Lung (tissue), 17 donors: ENCODE measurements at places on chromosomes 6 and 20. TPM values are rescaled to one million over a fixed set of nuclear protein-coding genes. Genes with fewer than 3 reads are reported as not detected.

- H3K27me3 ChIP-seq, result no peaks in the 10 kb centered on the region
- no peaks in the 10 kb centered on the region for H3K36me3 ChIP-seq
- no peak overlapping the region for H3K27ac ChIP-seq
- peak; percentile 9 for DNase-seq
- peaks cover 10% of the 10 kb centered on the region for H3K4me1 ChIP-seq
Observed at GRCh38 chr20:24836041-24836533, 113.0 kb upstream of the CST7 start.

GFOD1 gene
- polyA plus RNA-seq, result 4.0 TPM

- H3K4me1 ChIP-seq, result peaks cover 23% of the 10 kb centered on the region
- H3K36me3 ChIP-seq, result no peaks in the 10 kb centered on the region
- no peak overlapping the region for H3K27ac ChIP-seq
- H3K4me3 ChIP-seq, result no peak overlapping the region
- no peaks in the 10 kb centered on the region for H3K27me3 ChIP-seq
- DNase-seq, result no peak
Observed at GRCh38 chr20:4369119-4369797, 352.5 kb upstream of the PRND start.

ELOVL4 gene
- 0.22 TPM for polyA plus RNA-seq

DNA sequence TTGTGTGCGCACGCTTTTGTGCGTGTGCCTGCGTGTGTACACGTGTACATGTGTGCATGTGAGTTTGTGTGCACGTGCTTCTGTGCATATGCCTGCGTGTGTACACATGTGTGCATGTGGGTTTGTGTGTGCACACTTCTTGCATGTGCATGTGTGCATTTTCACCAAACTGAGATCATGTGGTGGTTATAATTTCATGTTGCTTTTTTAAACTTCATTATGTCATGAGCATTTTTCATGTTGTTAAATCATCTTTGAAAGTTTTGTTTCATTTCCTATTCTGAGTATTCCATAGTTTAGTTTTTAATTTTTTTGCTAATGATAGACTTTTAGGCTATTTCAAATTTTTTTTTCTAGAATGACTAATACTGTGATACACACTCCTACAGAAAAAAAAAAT lies 6.4 kb upstream of the CST3 start:
- H3K27me3 ChIP-seq, result no peaks in the 10 kb centered on the region
- no peaks in the 10 kb centered on the region for H3K36me3 ChIP-seq
- H3K27ac ChIP-seq, result no peak overlapping the region
- H3K4me3 ChIP-seq, result no peak overlapping the region

DNA sequence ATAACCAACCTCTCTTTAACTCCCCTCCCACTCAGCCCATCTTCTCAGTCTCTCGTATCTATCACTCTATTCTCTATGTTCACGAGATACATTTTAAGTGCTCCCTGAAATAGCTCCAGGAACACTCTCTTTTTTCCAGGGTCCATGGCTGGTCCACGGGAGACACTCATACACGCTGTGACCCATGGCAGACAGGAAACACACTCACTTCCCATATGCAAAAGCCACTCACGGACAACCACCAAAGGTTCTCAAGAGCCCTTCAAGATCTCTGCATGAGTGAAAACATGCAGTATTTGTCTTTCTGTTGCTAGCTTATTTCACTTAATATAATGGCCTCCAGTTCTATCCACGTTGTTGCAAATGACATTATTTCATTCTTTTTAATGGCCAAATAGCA lies 71.4 kb upstream of the PCSK2 start:
- no peak for DNase-seq
- no peaks in the 10 kb centered on the region for H3K4me1 ChIP-seq

GHRH gene
- polyA plus RNA-seq, result not detected

BEND6 gene
- polyA plus RNA-seq, result 0.23 TPM

DNA sequence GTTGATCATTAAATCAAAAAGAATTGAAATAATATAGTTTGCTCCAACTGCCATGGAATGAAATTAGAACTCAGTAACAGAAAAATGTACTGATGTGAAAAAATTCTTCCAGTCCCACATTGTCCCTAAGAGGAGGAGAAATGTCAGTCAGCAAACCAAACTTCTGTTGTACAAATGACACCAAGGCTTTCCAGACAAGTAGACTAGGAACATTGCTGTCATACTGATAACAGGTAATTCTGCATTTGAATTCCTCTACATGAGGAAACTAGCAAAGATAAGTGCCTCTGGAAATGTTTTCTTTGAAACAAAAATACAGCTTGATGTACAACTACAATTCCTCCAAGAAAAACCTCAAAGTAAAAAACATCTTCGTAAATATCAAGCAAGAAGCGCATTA lies 90.2 kb downstream of the HIVEP1 start:
- no peak overlapping the region for H3K4me3 ChIP-seq
- H3K36me3 ChIP-seq, result no peaks in the 10 kb centered on the region
- H3K4me1 ChIP-seq, result no peaks in the 10 kb centered on the region
- no peak overlapping the region for H3K27ac ChIP-seq

TRDN gene
- 0.04 TPM for polyA plus RNA-seq

LZTS3 gene
- 12.4 TPM for polyA plus RNA-seq

GRCh38 chr6:35202066-35202546 lies 11.7 kb upstream of the SCUBE3 start:
- no peaks in the 10 kb centered on the region for H3K4me1 ChIP-seq
- no peak overlapping the region for H3K4me3 ChIP-seq
- no peak overlapping the region for H3K27ac ChIP-seq
- peaks cover 6% of the 10 kb centered on the region for H3K27me3 ChIP-seq

DNA sequence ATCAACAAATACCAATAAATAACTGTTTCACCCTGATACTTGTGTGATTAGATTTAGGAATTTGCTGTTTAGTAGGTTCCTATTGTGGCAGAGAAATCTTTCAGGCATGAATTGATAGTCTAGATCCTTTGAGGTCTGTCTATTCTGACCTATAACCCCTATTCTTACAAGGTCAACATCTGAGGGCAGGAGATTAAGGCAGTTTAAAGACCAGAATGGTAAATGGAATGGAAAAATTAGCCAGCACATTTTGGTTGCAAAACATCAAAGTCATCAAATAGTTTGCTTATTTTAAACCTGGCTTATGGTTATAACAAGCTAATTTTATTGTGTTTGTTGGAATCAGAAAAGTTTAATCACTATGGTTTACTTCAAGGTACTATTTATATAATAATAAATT lies 78.4 kb downstream of the LIN28B start:
- no peak overlapping the region for H3K27ac ChIP-seq
- DNase-seq, result no peak
- H3K27me3 ChIP-seq, result no peaks in the 10 kb centered on the region
- no peaks in the 10 kb centered on the region for H3K4me1 ChIP-seq
- no peak overlapping the region for H3K4me3 ChIP-seq
- H3K36me3 ChIP-seq, result no peaks in the 10 kb centered on the region

PROKR2 gene
- polyA plus RNA-seq, result not detected

SYCP2L gene
- 0.89 TPM for polyA plus RNA-seq

- no peak for DNase-seq
- H3K4me1 ChIP-seq, result no peaks in the 10 kb centered on the region
- no peak overlapping the region for H3K4me3 ChIP-seq
Observed at GRCh38 chr6:109852713-109853112, 125.4 kb upstream of the GPR6 start.

- H3K27me3 ChIP-seq, result no peaks in the 10 kb centered on the region
- H3K4me3 ChIP-seq, result no peak overlapping the region
- no peaks in the 10 kb centered on the region for H3K36me3 ChIP-seq
- peak overlapping the region; percentile 2 for H3K27ac ChIP-seq
- H3K4me1 ChIP-seq, result no peaks in the 10 kb centered on the region
- DNase-seq, result no peak
Observed at GRCh38 chr6:123715006-123715863, 78.5 kb upstream of the TRDN start.

DNA sequence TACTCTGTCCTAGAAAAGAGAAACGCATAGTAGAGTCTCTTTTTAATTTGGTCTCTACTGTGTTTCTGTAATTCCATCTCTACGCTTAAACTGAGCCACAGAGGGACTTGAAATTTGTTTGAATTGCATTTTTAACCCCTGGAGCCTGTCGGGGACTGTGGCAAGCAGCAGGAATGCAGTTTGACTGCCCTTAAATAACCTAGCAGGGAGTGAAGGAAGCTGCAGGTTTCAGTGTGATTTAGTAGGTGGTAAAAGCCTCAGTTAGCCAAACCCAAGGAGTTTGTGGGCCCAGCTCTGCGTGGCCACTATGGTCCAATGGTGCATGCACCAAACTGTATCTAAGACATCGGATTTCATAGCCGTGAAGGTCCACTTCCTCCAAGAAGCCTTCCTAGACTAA lies 70.3 kb upstream of the MC3R start:
- H3K4me1 ChIP-seq, result no peaks in the 10 kb centered on the region
- no peaks in the 10 kb centered on the region for H3K36me3 ChIP-seq
- no peak for DNase-seq
- H3K27me3 ChIP-seq, result no peaks in the 10 kb centered on the region
- no peak overlapping the region for H3K27ac ChIP-seq

- no peaks in the 10 kb centered on the region for H3K27me3 ChIP-seq
- no peak overlapping the region for H3K4me3 ChIP-seq
- H3K4me1 ChIP-seq, result no peaks in the 10 kb centered on the region
Observed at GRCh38 chr20:9082741-9083140, 13.9 kb downstream of the PLCB4 start.

- H3K4me3 ChIP-seq, result no peak overlapping the region
- H3K4me1 ChIP-seq, result peaks cover 6% of the 10 kb centered on the region
- no peaks in the 10 kb centered on the region for H3K27me3 ChIP-seq
- no peak for DNase-seq
- H3K27ac ChIP-seq, result no peak overlapping the region
- H3K36me3 ChIP-seq, result no peaks in the 10 kb centered on the region
Observed at GRCh38 chr6:38775870-38776269, 60.8 kb downstream of the DNAH8 start.

HLA-DQB1 gene
- 1,148 TPM for polyA plus RNA-seq

- no peak overlapping the region for H3K4me3 ChIP-seq
- H3K27ac ChIP-seq, result no peak overlapping the region
- no peaks in the 10 kb centered on the region for H3K36me3 ChIP-seq
- H3K4me1 ChIP-seq, result no peaks in the 10 kb centered on the region
Observed at GRCh38 chr6:160730911-160731310, 28.9 kb downstream of the PLG start.

- H3K36me3 ChIP-seq, result no peaks in the 10 kb centered on the region
- H3K4me1 ChIP-seq, result peaks cover 5% of the 10 kb centered on the region
- no peaks in the 10 kb centered on the region for H3K27me3 ChIP-seq
- H3K4me3 ChIP-seq, result no peak overlapping the region
- DNase-seq, result no peak
- no peak overlapping the region for H3K27ac ChIP-seq
Observed at GRCh38 chr20:20741087-20742045, 28.9 kb upstream of the RALGAPA2 start.

VSX1 gene
- not detected for polyA plus RNA-seq

GLP1R gene
- 0.07 TPM for polyA plus RNA-seq

DNA sequence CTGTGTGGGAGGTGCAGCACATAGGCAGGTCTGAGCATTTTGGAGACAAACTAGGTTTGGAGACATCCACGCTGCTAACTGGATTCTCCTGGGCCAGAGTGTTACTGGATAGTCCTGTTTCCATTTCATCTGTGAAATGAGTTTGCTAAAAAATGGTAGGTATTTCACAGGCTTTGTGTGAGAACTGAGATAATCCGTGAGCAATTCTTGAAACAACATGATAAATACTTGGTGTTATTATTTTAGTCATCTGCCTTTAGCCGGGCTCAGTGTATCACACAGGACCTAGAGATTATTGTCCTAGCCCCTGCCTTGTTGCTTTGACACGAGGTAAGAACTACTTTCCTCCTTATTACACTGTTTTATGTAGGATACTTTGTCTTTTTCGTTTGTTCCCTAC lies 63.0 kb downstream of the PRR18 start:
- no peak overlapping the region for H3K27ac ChIP-seq
- H3K27me3 ChIP-seq, result peaks cover 9% of the 10 kb centered on the region
- H3K4me3 ChIP-seq, result no peak overlapping the region
- H3K36me3 ChIP-seq, result no peaks in the 10 kb centered on the region
